Upper lobe of right lung (tissue), 1 donor: ENCODE measurements at places on chromosomes 6 and 20. TPM values are rescaled to one million over a fixed set of nuclear protein-coding genes. Genes with fewer than 3 reads are reported as not detected.
A peak's percentile ranks its signal among the peaks of the same experiment; 100 is the strongest.

DNA sequence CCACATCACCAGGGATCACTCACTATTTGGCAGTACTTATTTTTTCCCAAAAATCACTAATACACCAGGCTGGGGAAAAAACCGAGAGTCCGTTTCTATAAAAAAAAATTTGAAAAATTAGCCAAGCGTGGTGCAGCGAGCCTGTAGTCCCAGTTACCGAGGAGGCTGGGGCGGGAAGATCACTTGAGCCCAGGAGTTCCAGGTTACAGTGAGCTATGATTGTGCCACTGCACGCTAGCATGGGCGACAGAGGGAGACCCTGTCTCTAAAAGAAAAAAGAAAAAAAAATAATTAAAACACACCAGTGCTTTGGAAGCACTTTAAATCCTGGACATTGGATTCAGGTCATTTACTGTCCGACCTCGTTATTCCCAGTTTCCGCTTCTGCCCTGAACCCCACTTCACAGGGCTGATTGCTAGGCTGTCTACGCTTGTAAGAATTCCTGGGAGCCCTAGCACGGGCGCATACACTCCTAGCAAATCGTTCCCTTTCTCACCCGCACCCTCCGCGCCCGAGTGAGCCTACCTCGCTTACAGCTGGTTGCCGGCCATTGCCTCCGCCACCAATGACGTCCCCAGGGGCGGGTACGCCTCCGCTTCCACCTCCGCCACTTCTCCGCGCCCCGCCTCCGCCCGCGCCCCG is at the start of gene TPMT:
Gene TPMT (minus strand): TSS at position 571 of the 643 bp plus-strand sequence. CDS start 5,950 bp downstream, outside the sequence.
- H3K4me3 ChIP-seq = peak within 1 kb of the TSS; percentile 93
- H3K27me3 ChIP-seq = no peaks in the 10 kb centered on the region
- H3K27ac ChIP-seq = peak within 1 kb of the TSS; percentile 88
- H3K36me3 ChIP-seq = peaks cover under 1% of the 10 kb centered on the region

GRCh38 chr6:132341646-132342045 is 59.6 kb downstream of the MOXD1 start:
- no peak for DNase-seq
- H3K36me3 ChIP-seq = no peaks in the 10 kb centered on the region
- no peaks in the 10 kb centered on the region for H3K27me3 ChIP-seq
- H3K27ac ChIP-seq = no peak overlapping the region
- H3K4me3 ChIP-seq = no peak overlapping the region

GRCh38 chr6:135535989-135536414 is 38.5 kb upstream of the AHI1 start:
- no peak for DNase-seq
- no peak overlapping the region for H3K4me3 ChIP-seq
- H3K4me1 ChIP-seq = peaks cover 8% of the 10 kb centered on the region
- H3K27ac ChIP-seq = no peak overlapping the region
- no peaks in the 10 kb centered on the region for H3K27me3 ChIP-seq
- H3K36me3 ChIP-seq = no peaks in the 10 kb centered on the region

DNA sequence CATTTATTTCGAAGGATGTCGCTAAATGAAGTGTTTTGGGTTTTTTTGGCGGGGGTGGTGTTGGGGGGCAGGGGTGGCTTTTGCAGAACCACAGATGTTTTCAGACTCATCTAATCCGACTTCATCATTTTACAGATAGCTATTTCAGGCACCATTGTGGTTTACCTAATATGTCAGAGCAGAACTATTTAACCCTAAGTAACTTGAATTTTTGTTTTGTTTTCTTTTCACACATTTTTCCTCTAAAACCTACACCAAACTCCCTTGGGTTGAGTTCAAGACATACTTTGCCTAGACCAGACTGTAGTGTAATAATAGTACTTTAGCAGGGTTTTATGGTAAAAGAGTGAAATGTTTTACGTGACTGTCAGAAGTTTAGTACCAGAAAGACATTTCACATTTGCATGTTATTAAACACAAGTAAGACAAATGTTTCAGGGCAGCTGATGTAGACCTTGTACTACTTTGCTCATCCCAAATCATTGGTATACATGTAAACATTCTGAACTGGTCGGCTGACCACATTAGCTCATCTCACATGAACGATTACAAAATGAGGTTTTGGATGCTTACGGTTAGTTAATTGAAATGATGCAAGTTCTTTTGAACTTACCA is 37.7 kb downstream of the MAP3K4 start:
- peaks cover 9% of the 10 kb centered on the region for H3K4me1 ChIP-seq
- no peak overlapping the region for H3K27ac ChIP-seq
- no peak for DNase-seq
- no peak overlapping the region for H3K4me3 ChIP-seq
- H3K36me3 ChIP-seq = no peaks in the 10 kb centered on the region

DNA sequence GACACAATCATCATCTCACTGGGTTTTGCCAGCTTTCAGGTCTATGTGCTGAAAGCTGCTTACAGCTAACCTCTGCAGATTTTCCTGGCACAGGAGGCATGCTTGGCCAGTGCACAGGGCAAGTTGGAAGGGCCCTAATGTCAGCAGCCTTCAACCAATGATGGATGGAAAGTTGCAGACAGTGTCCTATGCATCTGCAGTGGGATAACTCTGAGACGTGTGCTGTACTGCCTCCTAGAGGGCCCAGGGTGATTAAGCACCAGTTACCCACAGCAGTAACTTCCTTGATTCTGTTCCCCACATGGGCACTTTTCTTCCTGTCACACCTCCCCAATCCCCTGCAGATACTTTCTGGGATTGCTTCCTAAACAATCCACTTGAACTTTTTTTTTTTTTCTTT is 38.6 kb downstream of the OVOL2 start:
- no peaks in the 10 kb centered on the region for H3K36me3 ChIP-seq
- H3K4me3 ChIP-seq = no peak overlapping the region
- H3K27ac ChIP-seq = no peak overlapping the region

DNA sequence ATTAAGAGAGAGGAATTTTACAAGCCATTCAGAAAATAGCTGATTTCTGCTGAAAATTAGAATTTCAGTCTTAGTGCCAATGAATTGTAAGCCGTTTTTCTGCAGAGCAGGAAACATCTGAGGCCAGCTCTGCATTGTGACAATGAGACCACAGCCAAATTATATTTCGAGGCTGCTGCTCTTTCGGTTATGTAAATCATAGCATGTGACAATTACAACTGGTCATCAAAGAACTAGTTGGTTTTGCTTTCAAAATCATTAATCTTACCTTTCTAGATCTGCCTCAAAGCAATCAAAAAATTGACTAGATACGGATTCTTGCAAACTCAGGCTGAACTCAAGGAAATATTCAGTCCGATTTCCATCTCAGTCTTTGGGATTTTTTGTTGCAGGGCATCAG is 33.4 kb upstream of the INSM1 start:
- H3K27me3 ChIP-seq = no peaks in the 10 kb centered on the region
- no peak overlapping the region for H3K27ac ChIP-seq
- no peak overlapping the region for H3K4me3 ChIP-seq
- DNase-seq = no peak
- H3K36me3 ChIP-seq = no peaks in the 10 kb centered on the region

DNA sequence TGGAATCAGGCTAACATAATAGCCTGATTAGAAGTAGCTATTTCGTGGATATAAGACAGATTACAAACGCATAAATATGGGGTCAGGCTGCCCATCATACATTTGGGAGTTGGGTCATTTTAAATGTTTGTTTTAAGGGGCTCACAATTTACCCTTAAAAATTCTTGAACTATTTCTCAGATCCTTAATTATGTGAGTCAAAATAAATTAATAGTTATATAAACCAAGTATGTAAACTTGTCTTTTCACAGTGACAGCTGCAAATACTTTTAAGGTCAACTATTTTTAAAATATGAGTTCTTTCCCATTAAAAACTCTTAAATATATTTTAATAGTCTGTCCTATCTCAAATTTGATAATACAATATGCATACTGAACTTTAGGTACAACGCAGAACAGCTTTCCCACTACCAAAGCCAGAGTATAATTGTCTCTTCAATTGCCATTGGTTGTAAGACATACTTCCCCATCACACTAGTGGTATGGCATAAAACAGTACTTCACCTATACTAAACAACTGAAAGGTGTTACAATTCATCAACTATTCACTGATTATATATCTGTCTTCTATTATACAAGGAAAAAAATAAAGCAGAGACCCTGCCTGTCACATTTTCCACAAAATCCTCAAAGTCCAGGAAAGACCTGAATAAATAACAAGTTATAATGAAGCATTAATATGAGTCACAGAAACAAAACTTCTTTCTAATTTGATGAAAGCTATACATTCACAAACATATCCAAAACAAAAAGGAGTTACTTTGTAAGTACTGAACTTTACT is 80.8 kb upstream of the COL21A1 start:
- DNase-seq = no peak
- H3K27ac ChIP-seq = peak overlapping the region; percentile 63
- peaks cover 4% of the 10 kb centered on the region for H3K4me1 ChIP-seq
- H3K27me3 ChIP-seq = no peaks in the 10 kb centered on the region
- H3K36me3 ChIP-seq = no peaks in the 10 kb centered on the region

DNA sequence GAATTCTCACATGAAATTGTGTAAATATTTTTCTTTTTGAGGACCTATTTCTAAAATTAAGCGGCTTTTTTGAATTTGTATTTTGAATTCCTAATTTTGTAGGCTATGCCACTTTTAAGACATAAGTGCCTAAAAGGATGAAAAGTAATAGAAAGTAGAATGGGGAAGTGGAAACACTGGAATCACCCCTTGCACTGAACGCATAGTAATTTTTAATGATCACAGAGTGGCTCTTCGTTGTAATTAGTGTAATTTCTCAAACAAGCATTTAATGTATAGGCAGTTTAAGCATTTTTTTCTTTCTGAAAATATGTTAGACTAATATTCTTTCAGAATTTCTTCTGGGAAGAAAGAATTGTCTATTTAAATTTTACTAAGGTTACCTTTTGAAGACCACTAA is 73.2 kb downstream of the ARID1B start:
- H3K27ac ChIP-seq = no peak overlapping the region
- no peak overlapping the region for H3K4me3 ChIP-seq
- peaks cover 60% of the 10 kb centered on the region for H3K4me1 ChIP-seq
- H3K27me3 ChIP-seq = no peaks in the 10 kb centered on the region
- no peak for DNase-seq

- DNase-seq = peak; percentile 82
- H3K36me3 ChIP-seq = no peaks in the 10 kb centered on the region
- H3K4me1 ChIP-seq = peaks cover 11% of the 10 kb centered on the region
Observed at GRCh38 chr6:149566410-149567193, 427 bp downstream of the GINM1 start.

DNA sequence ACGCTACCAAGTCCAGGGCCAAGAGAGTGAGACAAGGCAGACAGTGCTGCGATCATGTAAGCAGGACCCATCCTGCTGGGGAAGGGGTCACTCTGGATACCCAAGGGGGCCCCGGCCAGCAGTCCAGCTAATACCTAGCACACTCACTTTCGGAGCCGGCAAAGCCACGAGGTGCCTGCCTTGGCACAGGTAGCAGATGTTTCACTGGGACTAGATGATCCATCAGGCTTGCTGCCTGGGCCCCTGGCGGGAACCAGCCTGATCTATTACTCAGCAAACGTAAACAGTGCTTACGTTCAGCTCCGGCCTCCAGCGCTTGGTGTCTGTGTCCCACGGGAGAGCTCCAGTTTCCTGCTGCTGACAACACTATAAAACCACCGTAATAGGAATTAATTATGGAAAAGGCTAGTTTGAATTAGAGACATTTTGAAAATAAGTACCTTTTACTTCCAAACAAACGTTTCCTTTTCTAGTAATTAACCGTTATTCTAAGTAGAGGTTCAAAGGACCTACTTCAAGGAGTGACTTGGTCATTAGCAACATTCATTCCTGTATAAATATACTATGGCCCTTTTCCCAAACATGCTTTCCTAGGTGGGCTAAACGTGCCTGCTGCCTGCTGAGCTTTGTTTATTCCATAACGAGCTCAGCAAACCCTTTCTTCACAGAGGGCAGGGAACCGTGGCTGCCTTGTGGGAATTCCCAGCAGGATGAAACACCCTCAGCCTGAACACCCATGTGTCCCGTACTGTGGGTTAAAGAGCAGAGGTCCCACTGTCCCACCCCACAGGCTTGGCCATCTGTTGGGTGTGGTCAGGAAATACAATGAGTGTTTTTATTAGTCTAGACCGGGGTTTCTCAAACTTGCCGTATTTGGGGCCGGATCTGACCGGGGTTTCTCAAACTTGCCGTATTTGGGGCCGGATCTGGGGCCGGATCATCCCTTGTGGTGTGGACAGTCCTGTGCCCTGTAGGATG is 18.4 kb downstream of the SLC22A23 start:
- H3K27ac ChIP-seq = no peak overlapping the region
- H3K4me1 ChIP-seq = no peaks in the 10 kb centered on the region
- no peaks in the 10 kb centered on the region for H3K27me3 ChIP-seq
- H3K36me3 ChIP-seq = no peaks in the 10 kb centered on the region
- H3K4me3 ChIP-seq = no peak overlapping the region

- no peak overlapping the region for H3K27ac ChIP-seq
- H3K27me3 ChIP-seq = no peaks in the 10 kb centered on the region
- no peak overlapping the region for H3K4me3 ChIP-seq
- no peak for DNase-seq
Observed at GRCh38 chr6:109393157-109393885, 11.1 kb upstream of the CD164 start.

DNA sequence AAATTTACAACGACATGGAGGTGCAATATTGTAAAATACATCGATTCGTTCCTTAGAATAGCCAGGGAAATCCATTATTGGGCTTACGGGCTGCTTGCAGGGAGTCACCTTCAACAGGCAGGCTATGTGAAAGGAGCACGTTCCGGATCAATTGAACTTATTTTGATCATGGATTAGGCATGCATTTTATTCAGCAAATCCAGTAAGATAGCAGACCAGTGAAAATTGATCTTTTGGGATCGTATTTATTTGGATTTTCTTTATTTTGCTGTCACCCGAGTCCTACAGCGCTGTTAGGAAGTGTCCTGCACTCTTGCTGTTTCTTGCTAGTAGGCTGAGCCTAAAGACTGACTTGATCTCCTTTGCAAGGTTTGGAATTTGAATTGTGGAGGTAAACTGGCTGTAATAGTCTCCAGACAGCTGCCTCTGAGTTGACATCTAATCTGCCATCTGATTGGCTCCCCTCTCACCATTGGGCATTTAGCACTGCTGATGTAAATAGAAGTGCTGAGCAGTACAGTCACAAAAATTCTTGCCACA is 3.0 kb downstream of the ARID1B start:
- peak overlapping the region; percentile 91 for H3K27ac ChIP-seq
- H3K27me3 ChIP-seq = no peaks in the 10 kb centered on the region
- peaks cover 5% of the 10 kb centered on the region for H3K36me3 ChIP-seq
- peaks cover 25% of the 10 kb centered on the region for H3K4me1 ChIP-seq
- DNase-seq = no peak

The SLC24A3 gene
- 13.1 TPM for total RNA-seq

The SRSF3 gene
- 169 TPM for total RNA-seq

The SIM1 gene
- not detected for total RNA-seq

The PBOV1 gene
- total RNA-seq = not detected

The SPATA25 gene
- 1.3 TPM for total RNA-seq
